GM23248 (cell line): ENCODE measurements at places on chromosomes 11 and 22. TPM values are rescaled to one million over a fixed set of nuclear protein-coding genes. Genes with fewer than 3 reads are reported as not detected.
A peak's percentile ranks its signal among the peaks of the same experiment; 100 is the strongest.

Gene GLYAT
- polyA plus RNA-seq: not detected in 2 replicates

DNA sequence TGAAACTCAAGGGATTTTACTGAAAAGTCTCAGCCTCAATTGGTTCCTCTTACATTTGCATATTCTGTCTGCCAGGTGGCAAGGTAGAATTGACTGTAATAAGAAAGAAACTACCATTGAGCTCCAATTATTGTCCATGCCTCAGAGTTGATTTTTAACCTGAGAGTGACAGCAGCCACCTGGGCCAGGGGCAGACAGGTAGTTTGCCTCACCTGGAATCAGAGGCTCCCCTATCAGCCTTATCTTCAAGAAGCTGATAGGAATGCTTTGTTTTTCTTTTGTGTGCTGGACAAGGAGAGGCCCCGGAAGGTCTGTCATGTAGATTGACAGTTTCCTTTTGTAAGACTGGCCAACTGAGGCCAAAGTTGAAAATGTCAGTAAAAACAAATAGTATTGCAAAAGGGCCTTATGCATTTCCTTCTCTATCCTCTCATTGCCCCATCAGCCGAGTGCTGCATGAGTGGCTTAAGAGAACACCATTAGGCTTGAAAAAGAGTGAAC, 34.1 kb downstream of the CD44 start:
- no peak for DNase-seq

Gene TRIM66
- 1.2 and 1.5 TPM in 2 replicates for polyA plus RNA-seq

DNA sequence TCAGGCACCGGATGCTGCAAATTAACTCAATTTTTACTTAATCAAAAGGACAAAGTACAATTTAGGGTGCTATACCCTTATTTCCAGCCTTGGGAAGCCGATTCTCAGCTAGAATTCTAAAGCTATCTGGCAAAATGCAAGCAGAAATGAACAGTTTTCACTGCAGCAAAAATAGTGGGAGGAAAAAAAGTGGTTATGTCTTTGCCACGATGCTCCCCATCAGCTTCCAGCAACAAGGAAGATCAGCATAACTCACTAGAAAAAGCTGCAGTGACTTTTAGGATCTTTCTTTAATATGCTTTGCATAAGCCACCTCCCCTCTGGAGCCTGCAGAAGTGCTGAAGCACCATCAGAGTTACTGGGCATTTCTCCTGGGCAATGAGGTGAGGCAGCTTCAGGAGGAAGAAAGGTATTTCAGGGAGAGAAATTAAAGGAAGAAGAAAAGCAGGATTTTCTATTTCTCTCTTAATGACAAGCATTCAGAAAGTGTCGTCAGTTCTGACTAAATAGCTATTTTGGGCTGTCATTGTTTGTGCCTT, 702.9 kb downstream of the DLG2 start:
- no peak for DNase-seq

- peak; percentile 23 for DNase-seq
Observed at GRCh38 chr11:69499186-69499917, 17.9 kb downstream of the LINC01488 start.

DNA sequence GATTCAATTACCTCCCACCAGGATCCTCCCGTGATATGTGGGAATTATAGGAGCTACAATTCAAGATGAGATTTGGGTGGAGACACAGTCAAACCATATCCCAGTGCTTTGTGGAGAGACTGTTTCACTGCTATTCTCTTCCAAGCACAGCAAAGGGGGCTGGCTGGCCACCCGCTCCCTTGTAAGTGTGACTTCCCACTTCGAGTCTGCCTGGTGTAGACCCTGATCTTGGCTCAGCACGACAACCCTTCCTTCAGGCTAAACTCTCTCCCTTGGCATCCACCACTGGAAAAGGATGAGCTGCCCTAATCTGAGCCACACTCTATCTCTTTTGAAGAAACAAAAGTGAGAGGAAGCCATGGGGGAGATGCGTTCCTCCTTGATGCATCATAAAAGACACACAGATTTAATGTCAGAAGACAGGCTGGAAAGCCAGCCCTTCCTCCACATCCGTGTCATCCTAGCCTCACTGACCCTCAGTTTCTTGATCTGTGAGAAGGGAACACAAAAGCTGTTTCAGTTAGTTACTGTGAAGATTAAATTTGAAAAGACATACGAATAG, 64.7 kb upstream of the CDON start:
- DNase-seq: peak; percentile 53

DNA sequence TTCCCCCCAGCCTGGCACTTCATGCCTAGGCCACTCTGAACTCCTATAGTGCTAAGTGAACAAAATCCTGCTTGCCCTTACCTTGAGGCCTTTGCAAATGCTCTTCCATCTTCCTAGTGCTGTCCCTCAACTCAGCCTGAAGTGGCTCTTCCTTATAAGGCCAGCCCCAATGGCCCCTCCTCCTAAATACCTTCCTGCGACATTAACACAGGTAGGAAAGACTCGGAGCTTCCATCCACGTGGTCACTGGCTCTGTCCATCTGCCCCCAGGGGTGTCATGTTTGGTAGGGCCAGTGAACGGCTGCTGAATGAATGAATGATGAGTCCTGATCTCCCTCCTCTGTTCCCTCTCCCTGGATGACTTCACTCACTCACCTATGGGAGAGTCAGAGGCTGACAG, 4.2 kb downstream of the PDE2A start:
- DNase-seq: no peak

Gene SEPTIN3
- 0.06 TPM in 1 of 2 replicates, not detected in the other for polyA plus RNA-seq

- no peak for DNase-seq
Observed at GRCh38 chr11:71499546-71499945, 27.5 kb upstream of the KRTAP5-7 start.

Gene TTC9C
- polyA plus RNA-seq: 40.1 and 46.6 TPM in 2 replicates

GRCh38 chr11:113286509-113287497, 27.6 kb upstream of the TTC12 start:
- DNase-seq: peak; percentile 39

DNA sequence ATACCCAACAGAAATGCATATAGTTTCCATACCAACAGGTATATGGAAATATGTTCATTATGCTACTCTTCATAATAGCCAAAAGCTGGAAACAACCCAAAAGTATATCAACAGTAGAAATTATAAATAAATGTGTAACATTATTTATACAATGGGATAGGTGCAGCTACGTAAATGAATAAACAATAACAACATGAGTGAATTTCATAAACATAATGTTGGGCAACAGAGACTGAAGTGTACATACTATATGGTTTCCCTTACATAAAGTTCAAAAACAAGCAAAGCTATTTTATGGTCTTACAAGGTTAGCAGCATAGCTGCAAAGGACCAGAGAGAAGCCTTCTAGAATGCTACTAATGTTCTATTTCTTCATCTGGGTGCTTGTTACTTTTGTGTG, 305.0 kb downstream of the INSC start:
- no peak for DNase-seq

Gene MUC2
- not detected in 2 replicates for polyA plus RNA-seq

DNA sequence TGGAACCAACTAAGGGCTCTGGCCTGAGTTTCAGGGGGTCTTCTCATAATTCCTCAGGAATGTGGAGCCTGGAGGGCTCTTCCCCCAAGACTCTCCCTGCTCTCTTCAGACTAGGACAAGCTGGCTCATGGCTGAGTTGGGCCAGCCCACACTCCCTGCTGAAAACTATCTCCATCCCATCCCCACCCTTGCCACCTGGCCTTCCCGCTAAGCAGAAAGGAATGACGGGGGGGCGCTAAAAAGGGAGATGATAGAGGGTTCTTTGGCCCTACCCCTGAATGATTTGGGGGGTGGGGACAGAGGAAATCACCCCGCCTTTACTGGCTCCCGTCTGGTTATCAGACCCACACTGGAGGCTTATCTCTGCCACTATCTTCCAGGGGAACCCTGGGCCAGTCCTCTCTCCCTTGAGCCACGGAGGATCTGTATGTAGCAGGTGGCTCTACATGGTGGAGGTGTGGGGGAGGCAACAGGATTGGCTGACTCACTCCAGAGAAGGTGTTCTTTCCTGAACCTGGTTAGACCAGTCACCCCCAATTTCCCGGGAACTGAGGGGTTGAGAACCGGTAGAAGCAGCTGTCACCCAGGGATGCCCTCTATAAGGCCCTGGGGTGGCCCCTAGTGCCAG, 5.7 kb downstream of the SMTN start:
- no peak for DNase-seq

GRCh38 chr11:72525466-72525865, 91.1 kb upstream of the CLPB start:
- DNase-seq: peak; percentile 32

Gene RTN4RL2
- polyA plus RNA-seq: 0.80 and 1.1 TPM in 2 replicates

DNA sequence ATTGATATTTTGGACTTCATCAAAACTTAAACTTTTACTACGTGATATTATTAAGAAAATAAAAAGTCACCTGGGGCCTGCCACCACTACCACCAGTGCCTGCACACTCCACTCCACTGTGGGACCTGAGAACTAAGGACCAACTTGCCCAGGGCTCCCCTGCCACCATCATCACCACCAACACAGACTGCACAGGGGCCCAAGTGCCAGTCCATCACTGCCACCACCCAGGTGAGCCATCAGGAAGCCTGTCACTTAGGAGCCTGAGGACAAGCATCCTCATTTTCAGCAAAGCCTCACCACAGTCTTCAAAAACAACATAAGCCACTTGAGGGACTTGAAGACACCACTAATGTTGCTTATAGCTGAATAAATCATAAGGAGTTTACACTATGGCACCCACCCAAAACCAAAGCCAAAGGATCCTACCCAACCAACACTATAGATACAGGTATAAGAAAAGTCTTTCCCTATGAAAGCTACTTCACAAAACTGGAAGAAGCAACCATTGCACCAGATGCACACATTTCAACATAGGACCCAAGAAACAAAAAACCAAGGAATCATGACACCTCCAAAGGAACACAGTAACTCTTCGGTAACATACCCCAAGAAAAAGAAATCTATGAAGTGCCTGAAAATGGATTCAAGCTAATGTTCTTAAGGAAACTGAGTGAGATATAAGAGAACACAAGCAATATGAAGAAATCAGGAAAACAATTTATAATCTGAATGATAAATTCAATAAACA, 73.6 kb upstream of the GNAZ start:
- DNase-seq: no peak

DNA sequence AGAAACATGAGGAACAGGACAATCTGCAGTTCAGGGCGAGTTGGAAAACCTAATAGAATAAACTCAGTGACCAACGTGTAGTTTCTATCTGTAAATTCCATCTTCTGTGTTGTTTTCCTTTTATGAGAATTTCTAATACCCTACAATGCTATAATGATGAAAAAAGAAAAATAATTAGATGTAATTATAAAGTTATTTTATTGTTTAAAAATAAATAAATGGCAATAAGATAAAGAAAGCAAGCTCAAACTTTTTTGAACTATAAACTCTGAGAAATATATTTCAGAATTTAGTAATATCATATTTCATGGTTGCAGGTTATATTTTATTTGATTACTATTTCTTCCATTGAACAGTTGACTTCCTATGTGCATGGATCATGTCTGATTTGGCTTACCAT, at the start of gene OR5I1:
Gene OR5I1 (minus strand): TSS at position 101 of the 400 bp plus-strand sequence. CDS start 0 bp downstream, at position 101.
- no peak for DNase-seq

DNA sequence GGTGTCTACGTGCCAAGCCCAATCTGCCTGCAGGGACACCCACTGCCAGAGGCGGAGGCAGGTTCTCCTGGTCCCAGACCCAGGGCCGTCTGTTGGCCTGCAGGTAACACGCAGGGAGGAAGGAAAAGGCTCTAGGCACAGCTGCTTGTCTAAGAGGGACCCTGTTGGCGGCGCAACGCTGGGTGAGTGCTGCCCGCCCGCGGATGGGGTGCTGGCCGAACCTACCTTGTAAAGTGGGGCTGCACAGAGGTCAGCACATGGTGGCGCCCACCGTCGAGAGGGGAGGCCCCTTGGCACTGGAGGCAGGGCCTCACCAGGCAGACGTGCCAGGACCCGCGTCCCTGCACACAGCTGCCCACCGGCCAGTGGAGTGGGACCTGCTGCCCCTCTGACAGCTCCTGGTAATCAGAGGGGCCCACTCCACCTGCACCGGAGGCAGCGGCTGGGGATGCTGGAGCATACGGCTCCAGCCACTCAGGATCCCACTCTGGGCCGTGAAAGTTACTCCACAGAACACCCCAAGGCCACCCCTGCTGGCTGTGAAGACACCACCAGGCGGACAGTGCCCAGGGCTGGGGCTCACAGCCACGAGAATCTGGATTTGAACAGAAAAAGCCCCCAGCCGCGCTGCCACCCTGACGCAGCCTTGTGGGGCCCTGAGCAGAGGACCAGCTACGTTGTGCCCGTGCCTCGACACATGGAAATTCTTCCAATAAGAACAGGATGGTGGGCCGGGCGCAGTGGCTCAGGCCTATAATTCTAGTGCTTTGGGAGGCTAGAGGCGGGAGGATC, 24.0 kb downstream of the TBX1 start:
- DNase-seq: no peak

Gene GLYATL1
- polyA plus RNA-seq: 0.22 and 0.54 TPM in 2 replicates

DNA sequence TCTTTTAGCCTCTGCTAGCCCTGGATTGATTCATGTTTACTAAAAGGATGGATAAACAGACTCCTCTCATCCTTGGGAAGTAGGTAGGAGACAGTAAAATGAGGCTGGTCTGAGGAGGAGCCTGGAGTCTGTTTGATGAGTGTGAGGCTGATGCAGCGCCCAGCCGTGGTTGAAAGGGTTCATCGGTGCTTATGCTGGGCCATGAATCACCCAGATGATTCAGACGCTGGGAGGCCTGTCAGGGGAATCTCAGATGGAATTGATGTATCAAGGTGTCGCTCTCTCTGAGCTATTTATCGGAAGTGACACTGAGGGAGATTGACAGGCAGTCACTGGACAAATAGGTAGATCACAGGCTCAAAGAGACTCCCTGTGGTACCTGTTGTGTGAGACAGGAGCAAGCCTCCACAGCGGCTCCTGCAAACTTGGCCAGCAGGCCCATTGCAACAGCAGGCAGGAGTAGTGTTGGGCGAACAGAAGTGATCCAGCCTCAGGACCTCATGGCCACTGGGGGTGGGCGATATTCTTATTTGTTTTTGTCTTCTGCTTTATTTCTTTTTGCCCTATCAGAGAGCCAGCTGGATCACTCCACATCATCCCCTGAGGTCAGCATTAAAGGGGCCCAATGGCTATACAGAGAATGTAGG, 109.9 kb upstream of the CADM1 start:
- peak; percentile 58 for DNase-seq

Gene TEX12
- not detected in 2 replicates for polyA plus RNA-seq

DNA sequence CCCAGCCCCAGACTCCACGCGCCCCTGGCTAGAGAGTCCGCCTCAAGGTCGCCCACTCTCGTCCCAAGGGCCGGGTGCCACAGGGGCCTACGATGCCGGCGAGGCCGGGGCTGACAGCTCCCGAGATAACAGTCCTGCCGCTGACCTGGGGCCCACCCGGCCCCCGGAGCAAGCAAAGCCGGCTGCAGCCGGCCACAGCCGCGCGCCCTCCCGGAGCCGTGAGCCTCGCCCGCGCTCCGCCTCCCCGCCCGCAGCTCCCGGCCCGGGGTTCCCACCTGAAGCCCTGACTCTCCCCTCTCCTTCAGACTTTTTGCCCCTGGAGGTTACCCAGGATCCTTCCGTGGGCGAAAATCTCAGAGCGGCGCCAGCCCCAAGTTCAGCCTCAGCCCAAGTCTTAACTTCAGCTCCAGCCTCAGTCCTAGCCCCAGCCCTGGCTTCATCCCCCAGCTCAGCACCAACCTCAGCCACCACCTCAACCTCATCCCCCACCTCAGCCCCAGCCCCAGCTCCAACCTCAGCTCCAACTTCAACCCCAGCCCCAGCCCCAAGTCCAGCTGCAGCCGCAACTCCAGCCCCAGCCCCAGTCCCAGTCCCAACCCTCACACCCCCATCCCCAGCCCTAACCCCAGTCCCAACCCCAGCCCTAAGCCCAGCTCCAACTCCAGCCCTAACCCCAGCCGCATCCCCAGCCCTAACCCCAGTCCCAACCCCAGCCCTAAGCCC, 1.7 kb downstream of the KLHDC7B start:
- no peak for DNase-seq
